GM04503 (cell line): ENCODE measurements at places on chromosomes 6 and 20.

DNA sequence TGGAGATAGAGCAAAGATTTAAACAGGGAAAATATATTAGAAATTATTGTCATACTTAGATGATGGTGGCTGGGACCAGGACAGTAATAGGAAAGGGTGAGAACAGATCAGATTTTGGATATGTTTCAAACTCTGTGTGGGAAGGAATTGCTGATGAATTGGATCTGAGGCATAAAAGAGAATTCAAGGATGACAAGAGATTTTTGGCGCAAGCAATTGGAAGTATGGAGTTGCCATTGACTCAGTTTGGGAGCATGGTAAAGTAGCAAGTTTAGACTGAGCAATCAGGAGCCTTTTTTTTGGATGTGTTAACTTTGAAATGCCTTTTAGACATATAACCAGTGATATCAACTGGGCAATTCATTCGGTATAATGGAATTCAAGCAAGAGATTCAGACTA is 14.4 kb downstream of the TAB2 start:
- DNase-seq, result no peak

GRCh38 chr6:113486199-113486598 is 370.9 kb upstream of the MARCKS start:
- no peak for DNase-seq

DNA sequence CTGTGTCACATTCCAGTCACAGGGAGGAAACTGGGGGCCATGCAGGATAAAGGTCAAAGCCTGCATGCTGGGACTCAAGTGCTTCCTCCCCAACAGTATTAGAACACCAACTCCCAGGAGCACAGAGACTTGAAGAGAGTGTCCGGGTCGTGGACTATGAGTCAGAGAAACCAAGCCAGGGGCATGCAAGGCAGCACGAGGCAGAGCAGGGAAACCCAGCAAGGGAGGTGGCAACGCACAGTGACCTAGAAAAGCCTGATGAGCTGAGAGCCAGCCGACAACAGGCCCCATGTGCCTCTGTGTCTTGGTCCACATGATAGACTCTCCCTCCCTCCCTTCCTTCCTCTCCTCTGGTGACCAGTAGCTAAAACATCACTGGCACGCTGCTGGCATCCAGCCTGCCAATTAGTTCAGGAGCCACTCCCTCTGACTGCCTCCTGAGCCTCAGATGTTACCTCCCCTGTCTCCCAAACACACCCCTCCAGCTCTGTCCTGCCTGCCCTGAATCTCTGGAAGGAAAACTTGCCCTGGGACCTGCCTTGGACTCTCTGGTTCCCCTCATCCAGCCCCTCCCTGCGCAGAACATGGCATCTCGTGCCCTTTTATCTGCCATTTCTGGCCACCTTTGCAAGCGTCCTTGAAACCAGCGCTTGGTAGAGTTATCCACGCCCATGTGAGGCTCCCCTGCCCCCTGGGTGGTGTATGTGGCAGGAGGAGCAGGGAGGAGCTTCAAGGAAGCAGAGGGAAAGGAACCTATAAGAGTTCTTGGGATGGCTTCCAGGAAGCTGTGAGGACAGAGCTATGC is 16.2 kb upstream of the RNF39 start:
- peak; percentile 91 for DNase-seq

- no peak for DNase-seq
Measured at GRCh38 chr6:30979141-30979540, 4.4 kb upstream of the MUC21 start.

DNA sequence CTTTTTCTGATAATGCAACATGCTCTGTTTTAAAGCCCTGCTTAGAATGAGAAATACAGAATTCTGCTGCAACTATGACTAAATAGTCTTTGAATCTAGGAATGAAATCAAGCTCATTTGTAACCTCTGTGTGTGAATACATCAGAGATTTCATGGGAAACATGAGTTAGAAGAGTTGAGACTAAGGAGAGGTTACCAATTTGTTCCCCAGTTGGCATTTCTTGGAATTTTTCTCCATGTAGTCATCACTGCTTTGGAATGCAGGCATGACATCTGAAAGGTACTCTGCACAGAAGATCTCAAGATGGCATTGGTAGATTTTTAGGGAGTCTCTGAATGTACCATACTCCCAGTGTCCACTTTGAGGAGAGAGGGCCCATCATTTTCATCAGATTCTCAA is 237.2 kb downstream of the TFAP2A start:
- DNase-seq, result no peak

GRCh38 chr20:60057866-60058807 is 99.9 kb downstream of the CDH26 start:
- no peak for DNase-seq

GRCh38 chr6:154605178-154605881 is 94.8 kb upstream of the CNKSR3 start:
- no peak for DNase-seq

DNA sequence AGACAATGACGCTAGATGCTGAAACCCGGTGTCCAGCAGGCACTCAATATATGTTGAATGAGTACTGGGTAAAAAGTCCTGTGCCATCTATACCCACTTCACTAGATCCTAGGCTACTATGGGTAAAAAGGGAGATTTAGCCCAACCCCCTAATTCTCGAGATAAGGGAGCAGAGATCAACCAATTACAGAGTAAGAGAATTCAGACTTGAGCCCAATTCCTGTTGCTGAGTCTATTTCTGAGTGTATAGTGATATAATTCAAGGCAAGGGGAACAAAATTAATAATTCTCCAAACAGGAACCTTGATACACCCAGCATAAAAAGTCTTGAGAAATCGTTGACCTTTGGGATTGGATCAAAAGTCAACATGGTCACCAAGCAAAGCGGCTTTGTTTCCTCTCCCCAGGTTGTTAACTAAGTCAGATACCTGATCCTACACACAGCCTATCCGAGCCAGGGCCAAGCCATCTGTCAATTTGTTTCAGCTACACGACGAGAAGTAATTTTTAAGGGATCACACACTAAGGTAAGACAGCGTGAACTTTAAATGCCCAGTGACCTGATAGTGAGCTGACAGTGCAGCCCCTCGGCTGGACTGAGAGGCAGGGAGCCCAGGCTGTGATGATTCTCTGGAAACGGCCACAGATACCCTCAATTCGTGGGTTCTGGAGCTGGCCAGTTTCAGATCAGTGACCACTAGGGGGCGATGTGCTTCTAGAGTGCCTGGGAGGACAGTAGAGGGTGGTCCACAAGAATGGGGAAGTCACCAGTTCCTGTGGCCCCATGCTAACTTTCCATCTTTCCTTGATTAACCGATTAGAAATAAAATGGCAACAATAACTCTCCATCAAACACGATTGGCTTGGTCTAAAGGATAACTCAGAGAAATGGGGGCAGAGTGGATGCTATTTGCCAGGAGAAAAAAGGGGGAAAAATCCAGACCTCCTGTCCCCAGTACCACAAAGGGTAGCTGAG is 46.2 kb downstream of the SLC22A23 start:
- no peak for DNase-seq

- no peak for DNase-seq
Measured at GRCh38 chr6:15420959-15421438, 175.1 kb downstream of the JARID2 start.

DNA sequence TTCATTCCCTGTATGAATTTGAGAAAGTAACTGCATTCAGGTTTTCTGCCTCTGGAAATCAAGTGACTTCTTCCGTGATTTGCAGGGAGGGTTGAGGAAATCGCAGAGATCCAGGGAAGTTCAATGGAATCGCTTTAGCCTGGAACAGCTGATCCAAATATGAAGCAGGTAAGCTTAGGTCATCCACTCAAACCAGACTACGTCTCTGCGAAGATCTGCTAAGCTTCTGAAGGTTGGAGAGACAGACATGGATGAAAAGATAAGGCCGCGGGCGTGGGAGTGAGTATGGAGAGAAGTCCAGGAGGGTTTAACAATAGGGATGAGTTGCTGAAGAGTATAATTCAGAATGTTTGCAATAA is 34.2 kb upstream of the BTN3A2 start:
- DNase-seq, result no peak

GRCh38 chr6:6766230-6766905 is 177.8 kb downstream of the LY86 start:
- no peak for DNase-seq

DNA sequence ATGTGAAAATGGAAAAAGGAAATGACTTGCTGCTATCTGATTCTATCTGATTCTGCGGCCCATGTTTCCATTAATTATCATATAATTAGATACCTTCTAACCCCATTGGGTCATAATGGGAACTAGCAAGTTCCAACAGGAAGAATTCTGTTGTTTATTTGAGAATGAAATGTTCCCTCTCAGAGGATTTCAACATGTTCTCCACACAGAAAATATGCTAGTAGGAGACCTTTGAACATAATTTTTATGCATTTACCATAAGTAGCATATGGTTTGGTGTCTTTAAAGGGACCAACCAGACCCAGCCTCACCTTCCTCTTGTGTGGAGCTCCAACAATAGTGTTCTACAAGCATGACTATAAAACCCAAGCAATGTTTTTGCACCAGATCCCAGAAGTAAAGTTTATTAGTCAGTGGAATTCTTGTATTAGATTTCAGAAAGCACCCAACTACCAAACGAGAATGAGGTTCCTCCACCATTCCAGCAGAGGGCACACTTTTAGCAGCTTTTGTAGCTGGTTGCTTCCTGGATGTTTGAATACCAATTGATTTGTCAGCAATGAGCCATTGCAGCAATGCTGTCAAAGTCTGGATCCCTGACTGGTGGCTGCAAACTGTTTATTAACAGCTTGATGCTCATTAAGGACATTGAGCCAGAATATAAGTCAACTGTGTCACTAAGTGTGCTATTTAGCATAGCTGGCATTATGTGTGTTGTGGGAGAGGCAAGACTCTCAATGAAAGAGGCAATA is 143.6 kb upstream of the GJE1 start:
- peak; percentile 37 for DNase-seq

GRCh38 chr6:75489025-75489424 is 4.6 kb downstream of the FILIP1 start:
- DNase-seq, result no peak

DNA sequence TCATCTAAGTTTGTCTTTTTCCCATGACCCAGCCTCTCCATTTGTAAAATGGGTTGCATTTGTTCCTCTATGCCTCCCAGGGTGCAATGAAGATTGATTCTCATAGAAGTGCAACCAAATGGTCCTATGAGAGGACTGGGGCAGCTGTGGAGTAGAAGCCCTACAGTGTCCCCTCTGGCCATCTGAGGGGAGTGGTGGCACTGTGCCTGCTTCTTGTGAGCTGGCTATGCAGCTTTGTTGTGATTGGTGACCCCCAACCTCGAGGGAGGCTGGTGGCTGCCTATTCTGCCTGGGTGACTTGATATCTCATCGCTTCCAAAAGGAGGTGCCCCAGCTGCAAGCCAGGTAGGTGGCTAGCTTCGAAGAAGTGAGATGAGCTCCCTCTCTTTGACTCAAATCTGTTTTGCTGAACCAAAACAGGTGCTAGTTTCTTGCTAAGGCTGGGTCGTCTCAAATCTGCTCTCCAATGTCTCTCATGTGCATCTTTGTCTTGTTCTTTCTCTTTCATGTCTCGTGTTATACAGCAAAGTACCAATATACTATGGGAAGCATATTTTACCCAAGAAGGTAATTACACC is 33.9 kb downstream of the TXLNB start:
- DNase-seq, result no peak

- DNase-seq, result no peak
Measured at GRCh38 chr20:63896264-63897105, 1.6 kb downstream of the DNAJC5 start.

DNA sequence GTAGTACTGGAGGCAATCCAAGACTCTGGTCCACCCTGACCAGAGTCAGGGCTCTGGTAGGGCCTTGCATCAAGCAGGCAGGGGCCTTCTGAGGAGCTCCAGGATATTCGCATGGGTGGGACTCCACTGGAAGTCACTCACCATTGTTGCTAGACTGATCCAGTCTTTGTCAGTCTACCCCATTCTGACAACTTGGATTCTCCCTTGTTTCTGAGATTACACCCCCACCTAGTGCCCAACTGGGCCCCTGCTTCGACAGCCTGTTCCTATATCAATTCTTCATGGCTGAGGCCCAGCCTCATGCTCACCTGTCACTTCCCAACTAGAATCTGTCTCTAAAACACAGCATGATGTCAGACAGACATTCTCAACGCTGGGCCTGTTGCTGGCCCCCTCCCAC is 5.2 kb downstream of the SLC35D3 start:
- no peak for DNase-seq

- DNase-seq, result no peak
Measured at GRCh38 chr6:76708641-76709331, 636.3 kb upstream of the IMPG1 start.

DNA sequence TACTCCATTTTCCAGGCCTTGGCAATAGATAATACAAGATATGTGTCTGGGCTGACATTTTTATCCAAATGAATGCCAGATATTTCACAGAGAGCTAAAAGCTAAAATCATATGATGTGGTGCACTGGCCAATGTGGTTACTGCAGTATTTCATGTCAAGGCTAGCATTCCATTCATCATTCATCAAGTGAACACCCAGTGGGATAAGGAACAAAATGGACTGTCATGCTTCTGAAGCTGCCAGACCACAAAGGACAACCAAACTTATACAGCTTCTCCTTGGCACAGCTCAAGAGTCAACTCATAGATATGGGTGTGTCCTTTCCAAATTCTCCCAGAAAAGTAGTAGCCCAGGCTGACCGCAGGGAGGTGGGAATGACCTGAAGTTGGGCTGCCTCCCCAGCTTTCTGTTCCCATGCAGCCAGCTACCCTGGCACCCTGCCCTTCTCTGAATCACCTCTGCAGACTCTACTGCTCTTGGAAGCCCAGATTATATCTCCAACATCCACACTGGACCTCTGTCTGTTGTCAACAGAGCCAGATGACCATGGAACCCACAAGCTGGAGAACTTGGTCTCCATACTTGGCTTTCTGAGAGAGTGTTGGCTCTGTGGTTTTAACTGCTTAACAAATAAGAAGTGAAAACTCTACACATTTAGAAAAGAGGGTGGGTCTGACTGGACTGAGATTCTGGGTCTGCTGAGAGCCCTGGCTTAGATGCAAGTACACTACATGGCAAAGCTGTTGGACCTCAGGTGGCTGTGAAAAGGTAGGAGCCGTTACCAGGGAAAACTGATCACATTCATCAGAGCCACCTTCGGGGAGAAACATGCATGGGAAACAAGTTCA is 122.8 kb downstream of the ALDH8A1 start:
- peak; percentile 100 for DNase-seq

- DNase-seq, result no peak
Measured at GRCh38 chr6:155303361-155303870, 10.9 kb downstream of the TFB1M start.

DNA sequence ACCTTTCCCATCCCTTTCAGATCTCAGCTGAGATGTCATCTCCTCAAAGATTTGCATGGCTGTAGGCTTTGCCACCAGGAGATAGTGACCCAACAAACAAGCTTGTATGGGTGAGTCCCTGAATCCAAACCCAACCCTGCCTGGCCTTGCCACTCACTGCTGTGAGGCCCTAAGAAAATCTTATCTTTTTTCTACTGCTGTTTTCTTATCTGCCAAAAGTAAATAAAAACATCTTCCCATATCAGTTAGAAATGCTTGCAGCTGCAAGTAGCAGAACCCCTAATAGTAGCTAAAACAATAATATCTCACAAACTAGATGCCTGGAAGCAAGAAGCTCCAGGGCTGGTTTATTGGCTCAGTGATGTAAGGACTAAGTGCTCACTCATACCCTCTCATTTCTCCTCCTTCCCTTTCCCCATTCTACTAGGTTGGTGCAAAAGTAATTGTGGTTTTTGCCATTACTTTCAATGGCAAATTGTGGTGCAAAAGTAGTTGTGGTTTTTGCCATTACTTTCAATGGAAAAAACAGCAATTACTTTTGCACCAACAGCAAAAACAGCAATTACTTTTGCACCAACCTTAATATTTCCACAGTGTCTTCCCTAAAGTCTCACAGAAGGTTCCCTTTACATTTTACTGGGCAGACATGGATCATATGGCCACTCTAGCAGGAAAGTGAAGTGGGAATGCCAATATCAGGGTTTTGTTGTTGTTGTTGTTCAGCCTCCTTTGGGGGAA is 56.7 kb upstream of the PSMF1 start:
- DNase-seq, result no peak
